HT-29 (cell line): ENCODE measurements at places on chromosomes 2 and 18. TPM values are rescaled to one million over a fixed set of nuclear protein-coding genes. Genes with fewer than 3 reads are reported as not detected.

The NYAP2 gene
- total RNA-seq, result 0.05 TPM in 1 of 2 replicates, not detected in the other

The AQP4 gene
- not detected in 2 replicates for total RNA-seq

The MOGAT1 gene
- total RNA-seq, result not detected in 2 replicates

The MLPH gene
- total RNA-seq, result 66.1 and 67.8 TPM in 2 replicates

The LRRTM1 gene
- total RNA-seq, result not detected in 2 replicates

The SMYD5 gene
- 40.3 and 45.9 TPM in 2 replicates for total RNA-seq

The SERPINB11 gene
- total RNA-seq, result not detected in 2 replicates

The TUBA4B gene
- total RNA-seq, result not detected in 2 replicates

The GULP1 gene
- 7.8 and 9.2 TPM in 2 replicates for total RNA-seq

The C2orf66 gene
- total RNA-seq, result not detected in 2 replicates

The ZSWIM2 gene
- total RNA-seq, result not detected in 2 replicates

The COL6A3 gene
- total RNA-seq, result 0.03 TPM in 1 of 2 replicates, not detected in the other

The SCG2 gene
- not detected in 2 replicates for total RNA-seq

The ALPP gene
- total RNA-seq, result 0.29 and 1.1 TPM in 2 replicates

The RNF125 gene
- total RNA-seq, result 1.7 and 2.1 TPM in 2 replicates

The RESP18 gene
- not detected in 2 replicates for total RNA-seq

The CHST10 gene
- not detected in 2 replicates for total RNA-seq

The STAT4 gene
- total RNA-seq, result 0.39 TPM in 1 of 2 replicates, not detected in the other

The EN1 gene
- not detected in 2 replicates for total RNA-seq

The RIT2 gene
- not detected in 2 replicates for total RNA-seq

The ANKRD30BL gene
- not detected in 2 replicates for total RNA-seq

The MGAT5 gene
- 46.9 and 55.9 TPM in 2 replicates for total RNA-seq

The MGAT4A gene
- total RNA-seq, result 0.91 and 3.1 TPM in 2 replicates

The RAB6D gene
- 0.08 and 0.25 TPM in 2 replicates for total RNA-seq
